ENCODE measurements at places on chromosomes 7 and 10.
A peak's percentile ranks its signal among the peaks of the same experiment; 100 is the strongest.

DNA sequence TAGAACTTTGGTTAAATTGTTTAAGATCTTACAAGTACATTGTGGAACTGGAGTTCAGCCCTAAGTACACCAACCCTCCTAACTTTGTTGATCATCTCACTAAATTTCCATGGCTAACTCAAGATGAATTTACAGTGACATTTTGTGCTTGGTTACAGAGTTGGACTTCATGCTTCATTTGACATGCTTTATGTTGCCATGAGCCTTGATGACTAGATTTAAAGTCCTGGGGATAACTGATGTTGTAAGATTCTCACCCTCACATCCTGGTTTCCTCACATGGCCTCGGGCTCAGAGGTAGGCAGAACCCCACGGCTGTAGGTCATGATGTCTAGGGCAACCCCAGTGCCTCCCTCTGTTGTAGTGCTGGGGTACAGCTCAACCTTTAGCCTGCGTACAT is 397.2 kb upstream of the IGFBP3 start:
- no peak for DNase-seq

- DNase-seq, result no peak
Observed at GRCh38 chr10:99827936-99828335, 45.5 kb downstream of the ABCC2 start.

GRCh38 chr10:123318516-123318915 is 164.3 kb downstream of the BUB3 start:
- peak; percentile 13 for DNase-seq

DNA sequence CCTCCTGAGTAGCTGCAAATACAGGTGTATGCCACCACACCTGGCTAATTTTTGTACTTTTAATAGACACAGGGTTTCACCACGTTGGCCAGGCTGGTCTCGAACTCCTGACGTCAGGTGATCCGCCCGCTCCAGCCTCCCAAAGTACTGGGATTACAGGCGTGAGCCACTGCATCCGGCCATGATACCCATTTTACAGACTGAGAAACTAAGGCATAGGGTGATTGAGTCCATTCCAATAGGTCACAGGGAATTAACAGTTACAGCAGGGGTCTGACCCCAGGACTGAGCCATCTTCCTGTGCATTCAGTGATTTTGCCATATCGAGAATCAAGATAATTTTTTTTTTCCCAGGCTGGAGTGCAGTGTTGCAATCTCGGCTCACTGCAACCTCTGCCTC is 12.3 kb upstream of the CTBP2 start:
- no peak for DNase-seq

- peak; percentile 5 for DNase-seq
Observed at GRCh38 chr7:121442845-121443244, 46.7 kb upstream of the FAM3C start.

DNA sequence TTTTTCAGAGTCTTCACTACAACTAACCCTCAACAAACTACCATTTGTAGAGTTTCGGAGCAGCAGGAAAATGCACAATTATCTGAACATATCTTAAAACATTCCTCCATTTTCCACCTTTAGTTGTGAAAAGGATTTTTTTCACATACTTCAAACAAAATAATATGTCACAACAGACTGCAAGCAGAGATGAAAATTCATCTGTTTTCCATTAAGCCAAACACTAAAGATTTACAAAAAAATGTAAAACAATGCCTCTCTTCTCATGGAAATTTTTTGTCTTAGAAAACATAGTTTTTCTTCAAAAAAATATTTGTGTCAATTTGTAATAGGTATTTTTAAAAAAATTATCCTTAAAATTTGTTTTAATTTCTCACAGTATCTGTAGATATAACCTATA is 98.9 kb downstream of the ARHGAP12 start:
- DNase-seq, result no peak

GRCh38 chr7:24572393-24572996 is 757 bp upstream of the PALS2 start:
- peak; percentile 24 for DNase-seq

GRCh38 chr10:79336739-79337138 is 10.5 kb upstream of the PPIF start:
- DNase-seq, result no peak

- no peak for DNase-seq
Observed at GRCh38 chr7:41576166-41576565, 126.7 kb downstream of the INHBA start.

DNA sequence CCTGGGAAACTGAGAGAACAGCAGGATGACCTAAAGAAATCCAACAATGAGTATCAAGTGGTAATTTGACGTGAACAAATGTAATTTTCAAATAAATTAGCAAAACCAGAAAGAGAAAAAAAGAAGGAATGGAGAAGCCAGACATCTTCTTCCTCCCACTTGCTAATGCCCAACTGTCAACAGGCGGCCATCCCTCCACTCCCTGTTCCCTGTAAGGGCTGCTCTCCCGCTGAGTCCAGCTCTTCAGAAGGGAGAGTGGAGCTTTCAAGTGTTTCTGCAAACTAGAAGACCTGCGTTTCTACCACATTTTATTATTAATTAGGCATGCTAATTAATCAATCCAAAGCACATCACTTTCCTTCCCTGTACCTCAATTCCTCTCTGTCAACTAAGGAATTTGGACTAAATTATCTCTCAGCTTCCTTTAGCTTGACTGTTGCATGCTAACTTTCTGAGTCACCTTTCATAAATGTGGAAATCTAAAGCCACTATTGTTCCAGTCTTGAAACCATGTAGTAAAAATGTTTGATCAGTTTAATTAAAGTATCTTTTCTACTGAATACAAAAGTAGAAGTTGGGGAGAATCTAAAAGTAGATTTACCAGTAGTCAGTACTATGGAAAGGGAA is 48.4 kb upstream of the CUL1 start:
- no peak for DNase-seq

GRCh38 chr10:97525086-97525485 is 26.4 kb downstream of the UBTD1 start:
- no peak for DNase-seq

- DNase-seq, result no peak
Observed at GRCh38 chr10:124316326-124316725, 102.4 kb downstream of the OAT start.

GRCh38 chr10:47179291-47179647 is 120.7 kb upstream of the GDF10 start:
- no peak for DNase-seq

- no peak for DNase-seq
Observed at GRCh38 chr10:6711408-6711841, 131.3 kb upstream of the PRKCQ start.

- DNase-seq, result no peak
Observed at GRCh38 chr10:86970162-86970981, 2.1 kb downstream of the ADIRF start.

DNA sequence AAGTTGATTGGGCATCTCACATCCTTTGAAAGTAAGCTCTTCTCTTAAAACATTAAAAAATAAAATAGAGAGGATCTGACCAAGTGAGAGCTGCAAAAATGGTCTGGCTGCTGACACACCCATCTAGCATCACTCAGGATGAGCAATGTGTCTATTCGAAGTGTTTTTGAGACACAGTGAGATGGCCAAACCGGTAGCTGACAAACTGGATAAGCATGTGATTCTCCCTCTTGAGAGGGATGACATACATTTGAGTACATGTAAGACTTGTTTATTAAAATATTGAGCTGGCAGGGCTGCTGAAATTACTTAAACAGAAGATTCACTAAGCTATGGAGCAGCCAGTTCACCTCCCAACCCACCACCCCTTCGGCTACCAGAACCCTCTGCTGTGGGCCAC is 333.9 kb downstream of the ADRA2A start:
- no peak for DNase-seq

Data from stimulated activated CD4-positive, alpha-beta T cell treated with anti-CD3 and anti-CD28 coated beads, Interleukin-1b, Interleukin-23, amount 100 ng/mL, for 48 hours (primary cell).